ENCODE measurements at places on chromosomes 13 and 19.

- DNase-seq: peak; percentile 90
Observed at GRCh38 chr19:4374498-4375163, 25.7 kb downstream of the SH3GL1 start.

DNA sequence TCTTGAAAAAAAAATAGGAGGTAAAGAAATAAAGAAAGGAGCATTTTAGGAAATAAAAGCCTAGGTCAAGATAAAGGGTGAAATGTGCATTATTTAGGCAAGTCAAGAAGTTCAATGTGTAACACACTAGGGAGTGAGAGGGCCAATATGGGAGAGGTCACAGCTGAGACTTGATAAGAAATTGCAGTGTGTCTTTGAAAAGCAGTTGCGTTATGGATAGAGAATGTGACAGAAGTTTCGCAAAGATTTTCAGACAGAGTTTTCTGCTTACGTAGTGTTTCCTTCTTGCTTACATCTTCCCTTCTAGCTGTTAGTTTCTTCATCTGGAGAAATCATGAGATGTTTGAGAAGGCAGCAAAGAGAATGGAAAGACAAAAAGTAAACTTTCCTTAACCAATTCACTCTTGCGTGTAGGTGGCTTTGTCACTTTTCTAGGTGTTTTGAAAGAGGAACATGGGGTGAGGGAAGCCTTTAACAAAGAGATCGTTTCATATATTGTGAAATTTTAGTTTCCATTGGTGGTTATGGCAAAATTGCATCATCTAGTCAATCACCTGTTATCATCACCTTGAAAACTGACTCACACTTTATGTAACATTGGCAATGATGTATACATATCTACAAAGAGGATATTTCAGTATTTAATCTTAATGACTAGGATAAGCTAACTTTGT lies 975.5 kb downstream of the OLFM4 start:
- no peak for DNase-seq

DNA sequence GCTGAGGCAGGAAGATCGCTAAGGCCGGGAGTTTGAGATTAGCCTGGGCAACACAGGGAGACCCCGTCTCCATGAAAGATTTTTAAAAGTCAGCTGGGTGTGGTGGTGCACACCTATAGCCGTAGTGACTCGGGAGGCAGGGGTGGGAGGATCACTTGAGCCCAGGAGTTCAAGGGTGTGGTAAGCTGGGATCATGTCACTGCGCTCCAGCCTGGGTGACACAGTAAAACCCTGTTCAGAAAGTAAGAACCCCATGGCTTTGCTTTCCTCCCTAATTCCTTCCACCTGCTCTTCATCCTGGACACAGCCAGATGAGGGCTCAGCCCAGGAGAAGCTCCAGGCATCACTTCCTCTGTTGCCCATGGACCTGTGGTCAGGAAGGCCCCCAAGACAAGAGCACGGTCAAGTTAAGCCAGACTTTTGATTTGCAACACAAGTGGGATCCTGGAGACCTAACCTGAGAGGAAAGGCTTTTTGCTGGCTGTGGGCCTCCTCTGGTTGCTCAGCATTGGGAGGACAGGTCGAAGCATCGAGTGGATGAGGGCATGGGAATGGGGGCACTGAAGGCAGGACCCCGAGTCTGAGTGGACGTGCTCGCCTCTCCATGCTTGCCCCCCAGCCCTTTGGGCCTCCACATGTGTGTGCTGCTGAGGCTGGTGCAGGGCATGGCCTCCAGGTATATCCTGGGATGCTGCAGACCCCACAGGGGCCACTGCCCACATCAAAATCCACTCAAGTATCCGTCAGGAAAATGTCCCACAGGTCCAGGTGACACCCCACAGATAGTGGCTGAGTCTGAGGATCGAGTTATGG lies 25.4 kb downstream of the TUBA3C start:
- DNase-seq: no peak

DNA sequence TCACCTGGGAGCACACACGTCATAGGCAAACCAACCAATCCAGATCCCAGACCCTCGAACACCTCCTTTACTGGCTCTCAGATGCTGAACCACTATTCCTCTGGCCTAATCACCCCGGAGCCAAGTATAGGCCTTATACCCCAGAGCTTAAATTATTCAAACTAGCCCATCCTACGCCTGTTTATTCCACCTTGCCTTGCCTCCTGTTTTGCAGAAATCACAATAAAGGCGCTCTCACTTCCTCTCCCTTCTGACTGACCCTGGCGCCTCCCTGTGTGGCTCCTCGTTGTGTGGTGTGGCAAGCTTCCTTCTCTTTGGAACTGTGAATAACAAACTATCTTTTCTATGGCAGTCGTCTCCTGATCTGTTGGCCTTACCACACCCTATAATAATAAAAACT lies 354.9 kb downstream of the ENOX1 start:
- DNase-seq: no peak

DNA sequence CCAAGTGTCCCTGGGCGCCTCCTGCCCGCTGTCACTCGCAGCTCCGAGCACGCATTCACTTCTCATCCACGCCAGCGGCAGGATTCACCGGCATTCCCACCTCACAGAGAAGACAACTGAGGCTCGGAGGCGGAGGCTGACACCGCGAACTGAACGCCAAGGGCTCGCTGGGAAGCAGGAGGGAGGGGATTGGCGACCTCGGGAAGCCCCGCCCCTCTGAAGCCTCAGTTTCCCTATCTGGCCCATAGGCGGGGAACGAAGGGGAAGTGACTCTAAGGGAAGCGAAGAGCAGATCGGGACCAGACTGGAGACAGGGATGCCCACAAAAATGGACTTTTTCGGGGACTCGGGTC lies 256 bp downstream of the MICOS13 start:
- peak; percentile 35 for DNase-seq

Measured in AG08395 (cell line).